T-helper 17 cell (primary cell): ENCODE measurements at places on chromosomes 11 and 22.

DNA sequence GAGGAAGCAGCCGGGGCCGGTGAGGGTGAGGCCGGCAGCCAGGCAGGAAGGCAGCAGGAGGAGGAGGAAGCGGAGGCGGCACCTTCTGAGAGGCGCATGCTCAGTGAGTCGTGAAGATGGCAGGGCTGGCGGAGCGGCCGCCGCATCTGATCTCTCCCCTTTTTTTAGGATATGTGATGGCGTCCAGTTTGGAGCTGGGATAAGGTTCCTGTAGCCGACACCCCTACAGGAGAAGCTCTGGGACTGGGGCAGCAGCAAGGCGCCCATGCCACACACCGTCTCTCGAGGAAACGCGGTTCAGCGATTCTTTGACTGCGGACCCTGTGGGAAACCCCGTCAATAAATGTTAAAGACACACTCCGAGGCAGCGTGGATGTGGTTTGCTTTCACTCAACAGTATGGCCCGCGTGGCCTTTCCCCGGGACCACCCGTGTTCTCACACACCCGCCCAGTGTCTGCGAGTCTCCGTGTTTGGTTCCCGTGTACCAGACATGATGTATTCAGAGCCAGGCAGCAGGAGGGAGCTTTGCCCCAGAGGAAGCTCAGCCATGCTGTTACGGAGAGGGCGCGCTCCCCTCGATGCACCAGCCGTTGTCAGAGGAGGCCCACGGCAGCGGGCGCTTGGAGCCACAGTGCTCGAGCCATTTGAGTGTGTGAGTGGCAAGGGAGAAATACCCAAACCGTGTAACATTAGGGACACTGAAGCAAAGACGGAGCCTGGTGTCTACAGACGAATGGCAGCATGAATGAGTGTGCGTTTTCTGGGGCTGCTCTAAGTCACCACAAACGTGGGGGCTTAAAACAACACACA is 27.7 kb upstream of the PARVB start:
- peaks cover 32% of the 10 kb centered on the region for H3K4me1 ChIP-seq
- H3K27me3 ChIP-seq = no peaks in the 10 kb centered on the region
- peak overlapping the region; percentile 95 for H3K27ac ChIP-seq

GRCh38 chr11:9263840-9264315 is 1.3 kb downstream of the DENND5A start:
- peak overlapping the region; percentile 94 for H3K27ac ChIP-seq
- no peaks in the 10 kb centered on the region for H3K36me3 ChIP-seq
- peak overlapping the region; percentile 96 for H3K4me3 ChIP-seq
- DNase-seq = no peak

GRCh38 chr11:72856065-72856464 is 41.9 kb downstream of the ATG16L2 start:
- no peak overlapping the region for H3K4me3 ChIP-seq
- H3K27ac ChIP-seq = no peak overlapping the region
- H3K4me1 ChIP-seq = peaks cover 9% of the 10 kb centered on the region
- DNase-seq = no peak
- peaks cover 3% of the 10 kb centered on the region for H3K36me3 ChIP-seq

DNA sequence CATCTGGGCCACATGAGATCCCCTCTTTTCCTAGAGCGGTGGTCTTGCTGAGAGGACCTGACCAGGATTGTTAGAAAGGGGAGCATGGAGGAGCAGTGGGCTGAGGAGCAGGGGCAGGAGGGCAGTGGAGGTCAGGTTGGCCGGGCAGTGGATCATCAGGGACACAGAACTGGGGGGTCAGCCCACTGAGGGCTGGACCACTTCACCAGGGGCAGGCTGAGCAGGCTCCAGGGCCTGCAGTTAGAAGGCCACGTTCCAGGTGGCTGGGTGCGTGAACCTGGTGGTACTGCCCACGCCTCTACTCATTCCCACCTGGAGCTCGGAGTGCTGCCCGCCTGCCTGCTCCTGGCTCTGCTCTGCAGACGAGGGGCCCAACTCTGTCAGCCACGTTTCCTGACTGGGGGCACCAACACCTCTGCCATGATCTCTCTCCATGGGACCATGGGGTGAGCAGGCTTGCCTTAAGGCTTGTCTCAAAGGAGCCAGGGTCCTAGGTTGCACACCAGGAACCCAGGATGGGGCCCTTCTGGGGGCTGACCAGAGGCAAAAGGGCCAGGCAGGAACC is 9.7 kb downstream of the MRGPRF start:
- peaks cover 21% of the 10 kb centered on the region for H3K27me3 ChIP-seq
- no peak overlapping the region for H3K27ac ChIP-seq
- no peak for DNase-seq
- no peak overlapping the region for H3K4me3 ChIP-seq
- H3K36me3 ChIP-seq = peaks cover 5% of the 10 kb centered on the region

GRCh38 chr11:35478471-35479091 is 46.8 kb downstream of the PAMR1 start:
- H3K36me3 ChIP-seq = no peaks in the 10 kb centered on the region
- H3K4me1 ChIP-seq = no peaks in the 10 kb centered on the region
- peaks cover 14% of the 10 kb centered on the region for H3K27me3 ChIP-seq
- no peak overlapping the region for H3K4me3 ChIP-seq

GRCh38 chr11:15199693-15200092 is 85.0 kb downstream of the INSC start:
- DNase-seq = no peak
- H3K4me1 ChIP-seq = no peaks in the 10 kb centered on the region
- H3K27ac ChIP-seq = no peak overlapping the region
- no peaks in the 10 kb centered on the region for H3K36me3 ChIP-seq
- H3K27me3 ChIP-seq = peaks cover 39% of the 10 kb centered on the region
